ENCODE measurements at places on chromosomes 1 and 21.

DNA sequence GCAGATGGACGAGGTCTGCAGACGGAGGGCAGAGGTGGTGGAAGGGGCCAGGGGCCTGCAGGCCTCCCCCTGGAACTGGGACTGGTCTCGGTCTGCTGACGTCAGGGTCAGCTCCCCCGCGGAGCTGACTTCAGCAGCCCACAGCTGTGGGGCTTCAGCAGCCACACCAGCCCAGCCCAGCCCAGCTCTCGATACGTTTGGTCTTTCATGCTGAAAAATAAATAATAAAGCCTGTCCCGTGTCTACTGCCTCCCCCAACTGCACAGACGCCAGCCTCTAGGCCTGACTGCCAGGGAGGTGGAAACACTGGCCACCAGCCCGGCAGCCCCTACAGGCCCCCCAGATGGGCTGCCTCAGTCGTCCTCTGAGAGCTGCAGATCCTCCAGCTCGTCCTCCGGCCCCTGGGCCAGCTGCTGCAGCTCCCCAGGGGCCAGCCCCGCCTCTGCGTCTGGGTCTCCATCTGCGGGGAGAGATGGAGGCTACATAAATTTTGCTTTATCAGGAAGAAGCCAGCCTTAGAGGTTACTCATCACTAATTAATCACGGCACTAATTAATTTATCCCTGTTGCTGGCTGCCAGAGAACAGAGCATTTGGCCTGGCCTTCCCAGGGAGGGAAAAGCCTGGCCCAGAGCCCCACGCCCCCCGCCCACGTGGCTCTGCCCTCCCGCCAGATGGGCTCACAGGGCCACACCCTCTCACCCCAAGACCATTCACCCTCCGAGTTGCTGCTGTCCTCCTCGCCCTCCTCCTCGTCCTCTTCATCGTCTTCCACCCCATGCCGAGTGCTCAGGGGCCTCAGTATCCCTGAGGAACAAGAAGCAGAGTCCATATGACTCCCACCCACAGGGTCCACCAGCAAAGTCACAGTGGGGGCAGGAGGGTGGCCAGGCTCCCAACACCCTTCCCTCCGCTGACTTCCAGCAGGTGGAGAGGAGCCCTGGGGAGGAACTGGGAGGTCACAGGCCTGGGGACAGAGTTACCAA is 14.4 kb downstream of the NOC2L start:
- DNase-seq = no peak

DNA sequence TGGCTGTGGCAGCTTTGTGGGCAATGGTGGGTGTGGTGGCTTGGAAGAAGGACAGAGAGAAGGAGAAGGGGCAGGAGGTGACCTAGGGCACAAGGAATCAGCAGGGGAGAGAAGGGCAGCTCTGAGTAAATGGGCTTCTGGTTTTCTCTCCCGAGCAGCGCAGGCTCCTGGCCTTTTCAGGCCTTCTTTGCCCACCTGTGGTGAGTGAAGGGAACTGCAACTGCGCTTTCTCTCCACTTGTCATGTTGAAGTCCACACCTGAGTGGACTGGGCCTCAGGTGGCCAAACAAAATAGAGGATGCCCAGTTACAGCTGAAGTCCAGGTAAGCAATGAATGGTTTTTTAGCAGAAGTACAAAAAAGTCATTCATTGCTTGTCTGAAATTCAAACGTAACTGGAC is 29.4 kb upstream of the KCNA10 start:
- DNase-seq = no peak

DNA sequence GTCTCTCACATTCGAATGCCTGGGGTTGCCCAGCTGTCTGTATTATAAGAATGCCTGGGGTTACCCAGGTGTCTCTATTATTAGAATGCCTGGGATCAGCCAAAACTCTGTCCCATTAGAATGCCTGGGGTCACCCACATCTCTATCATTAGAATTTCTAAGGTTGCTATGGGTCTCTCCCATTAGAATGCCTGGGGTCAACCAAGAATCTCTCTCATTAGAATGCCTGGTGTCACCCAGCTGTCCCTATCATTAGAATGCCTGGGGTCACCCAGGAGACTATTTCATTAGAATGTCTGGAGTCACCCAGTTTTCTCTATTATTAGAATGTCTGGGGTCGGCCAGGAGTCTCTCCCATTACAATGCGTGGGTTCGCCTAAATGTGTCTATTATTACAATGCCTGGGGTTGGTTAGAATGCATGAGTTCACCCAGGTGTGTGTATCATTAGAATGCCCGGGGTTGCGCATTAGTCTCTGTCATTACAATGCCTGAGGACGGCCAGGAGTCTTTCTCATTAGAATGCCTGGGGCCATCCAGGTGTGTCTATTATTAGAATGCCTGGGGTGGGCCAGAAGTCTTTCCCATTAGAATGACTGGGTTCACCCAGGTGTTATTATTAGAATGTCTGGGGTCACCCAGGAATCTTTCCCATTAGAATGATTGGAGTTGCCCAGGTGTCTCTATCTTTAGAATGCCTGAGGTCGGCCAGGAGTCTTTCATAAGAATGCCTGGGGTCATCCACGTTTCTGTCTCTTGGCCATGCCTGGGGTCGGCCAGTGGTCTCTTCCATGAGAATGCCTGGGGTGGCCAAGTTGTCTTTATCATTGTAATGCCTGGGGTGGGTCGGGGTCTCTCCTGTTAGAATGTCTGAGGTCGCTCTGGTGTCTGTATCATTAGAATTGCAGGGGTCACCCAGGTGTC is 59.6 kb downstream of the RNF187 start:
- DNase-seq = no peak

GRCh38 chr1:209884665-209885117 is 53.3 kb upstream of the SYT14 start:
- peak; percentile 48 for DNase-seq

GRCh38 chr1:24414775-24415333 is 748 bp upstream of the NIPAL3 start:
- DNase-seq = no peak

DNA sequence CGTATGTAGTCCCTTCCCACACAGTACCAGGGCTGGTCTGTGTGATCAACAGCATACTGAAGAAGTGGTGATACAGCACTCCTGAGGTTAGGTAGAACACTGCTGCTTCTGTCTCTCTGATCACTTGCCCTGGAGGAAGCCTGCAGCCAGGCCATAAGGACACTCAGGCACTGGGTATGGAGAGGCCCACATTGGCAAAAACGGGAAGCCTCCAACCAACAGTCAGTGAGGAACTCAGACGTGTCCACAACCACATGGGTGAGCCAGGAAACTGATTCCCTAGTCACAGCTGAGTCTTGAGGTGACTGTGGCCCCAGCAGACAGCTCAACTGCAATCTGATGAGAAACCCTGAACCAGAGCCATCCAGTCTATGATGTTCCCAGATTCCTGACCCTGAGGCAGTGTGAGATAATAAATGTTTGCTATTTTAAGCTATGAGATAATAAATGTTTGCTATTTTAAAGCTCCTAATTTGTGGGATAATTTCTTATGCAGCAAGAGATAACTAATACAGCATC is 62.5 kb downstream of the COQ8A start:
- no peak for DNase-seq

DNA sequence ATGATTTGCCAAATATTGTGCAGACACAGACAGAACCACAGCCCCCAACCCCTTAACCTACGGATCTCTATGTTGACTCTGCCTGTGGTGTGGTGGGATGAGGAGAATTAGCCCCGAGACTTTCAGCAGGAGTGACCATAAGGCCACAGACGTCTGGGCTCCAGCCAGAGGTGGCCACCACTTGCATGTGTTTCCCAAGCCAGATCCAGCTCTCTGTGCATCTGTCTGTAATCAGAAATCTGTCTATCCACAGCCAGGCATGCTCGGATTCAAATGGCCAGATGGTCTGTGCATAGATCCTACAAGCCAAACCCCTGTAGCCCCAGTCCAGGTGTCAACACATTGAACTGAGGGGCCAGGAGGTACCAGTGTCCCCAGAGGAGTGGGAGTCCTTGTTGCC is 140.6 kb downstream of the SYF2 start:
- no peak for DNase-seq

GRCh38 chr21:42993051-42993712 is 18.8 kb downstream of the PKNOX1 start:
- DNase-seq = no peak

DNA sequence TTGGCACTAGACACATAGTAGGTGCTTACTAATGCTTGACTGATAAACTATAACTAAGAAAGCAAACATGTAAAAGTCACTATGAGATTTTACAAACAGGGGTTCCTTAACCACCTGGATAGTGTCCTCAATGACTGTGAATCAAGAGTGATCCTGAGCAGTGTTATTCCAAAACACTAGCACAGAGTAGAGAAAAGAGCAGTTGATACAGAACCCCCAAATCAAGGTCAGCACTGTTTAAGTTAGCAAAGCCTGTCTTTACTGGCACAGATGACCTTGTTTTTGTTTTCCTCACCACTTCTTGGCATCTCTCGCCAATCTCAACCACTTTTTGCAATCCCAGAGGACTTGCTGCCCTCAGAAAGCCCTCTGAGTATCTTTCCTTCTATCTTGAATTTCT is 50.7 kb downstream of the BCL9 start:
- no peak for DNase-seq

GRCh38 chr1:25710583-25711347 is 89.2 kb upstream of the SELENON start:
- DNase-seq = no peak

DNA sequence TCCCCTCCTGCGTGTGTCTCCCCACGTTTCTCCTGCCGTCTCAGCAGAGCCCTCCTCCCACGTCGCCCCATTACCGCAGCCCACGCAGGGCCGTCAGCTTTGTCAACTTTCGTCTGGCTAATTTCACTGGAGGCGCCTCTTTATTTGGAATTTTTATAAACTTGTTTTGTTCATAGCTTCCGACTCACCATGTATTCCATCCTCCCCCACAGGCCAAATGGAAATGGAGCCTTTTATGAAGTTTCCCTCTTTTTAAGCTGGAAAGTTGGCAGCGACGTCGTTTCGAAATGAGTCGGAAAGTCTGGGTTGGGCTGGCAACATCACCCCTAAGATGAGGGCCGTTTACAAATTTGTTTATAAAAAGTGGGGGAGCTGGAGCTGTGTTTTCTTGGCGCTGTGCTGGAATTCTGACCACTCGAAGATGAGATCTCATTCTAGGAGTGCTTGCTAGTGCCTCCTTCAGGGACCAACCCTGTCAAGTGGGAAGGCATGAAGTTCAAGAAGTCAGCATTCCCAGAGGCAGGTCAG is 23.7 kb upstream of the SLC45A1 start:
- no peak for DNase-seq

DNA sequence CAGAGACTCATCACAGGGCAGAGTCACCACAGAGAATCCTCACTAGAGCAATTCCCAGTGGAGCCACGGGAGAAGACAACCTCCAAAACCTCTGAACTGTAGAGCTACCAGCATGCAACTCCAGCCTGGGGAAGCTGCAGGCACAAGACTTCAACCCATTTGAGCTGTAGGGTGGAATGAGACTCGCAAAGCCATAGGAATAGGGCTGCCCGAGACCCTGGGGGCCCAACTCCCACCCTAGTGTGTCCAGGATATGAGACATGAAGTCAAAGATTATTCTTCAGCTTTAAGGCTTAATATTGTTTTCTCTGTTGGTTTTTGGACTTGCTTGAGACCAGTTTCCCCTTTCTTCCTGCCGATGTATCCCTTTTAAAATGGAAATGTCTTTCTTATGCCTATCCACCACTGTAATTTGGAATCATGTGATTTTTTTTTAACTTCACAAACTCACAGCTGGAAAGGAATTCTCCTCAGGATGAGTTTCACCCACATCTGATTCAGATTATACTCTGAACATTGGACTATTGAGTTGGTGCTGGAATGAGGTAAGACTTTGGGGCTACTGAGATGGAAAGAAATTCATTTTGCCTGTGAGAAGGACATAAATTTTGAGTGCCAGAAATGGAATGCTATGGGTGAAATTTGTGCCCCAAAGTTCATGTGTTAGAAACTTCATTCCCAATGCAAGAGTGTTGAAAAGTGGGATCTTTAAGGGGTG is 59.6 kb upstream of the ST6GALNAC5 start:
- no peak for DNase-seq

DNA sequence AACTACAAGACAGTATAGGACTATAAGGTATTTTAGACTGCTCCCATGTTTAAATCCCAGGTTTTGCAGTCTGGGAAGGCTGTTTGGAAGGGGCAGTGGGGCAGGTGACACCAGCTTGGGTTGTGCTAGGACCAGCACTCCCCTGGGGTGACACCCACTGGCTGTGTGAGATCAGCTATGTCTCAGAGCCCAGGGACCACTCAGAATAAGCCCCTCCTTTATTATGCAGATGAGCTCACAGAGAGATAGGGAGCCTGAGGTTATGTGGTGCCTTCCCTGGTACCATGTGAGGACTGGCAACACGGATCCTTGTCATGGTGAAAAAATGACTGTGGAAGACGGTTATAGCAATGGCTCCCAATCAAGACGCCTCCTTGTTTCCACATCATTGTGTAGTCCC is 71.0 kb downstream of the NENF start:
- DNase-seq = no peak

DNA sequence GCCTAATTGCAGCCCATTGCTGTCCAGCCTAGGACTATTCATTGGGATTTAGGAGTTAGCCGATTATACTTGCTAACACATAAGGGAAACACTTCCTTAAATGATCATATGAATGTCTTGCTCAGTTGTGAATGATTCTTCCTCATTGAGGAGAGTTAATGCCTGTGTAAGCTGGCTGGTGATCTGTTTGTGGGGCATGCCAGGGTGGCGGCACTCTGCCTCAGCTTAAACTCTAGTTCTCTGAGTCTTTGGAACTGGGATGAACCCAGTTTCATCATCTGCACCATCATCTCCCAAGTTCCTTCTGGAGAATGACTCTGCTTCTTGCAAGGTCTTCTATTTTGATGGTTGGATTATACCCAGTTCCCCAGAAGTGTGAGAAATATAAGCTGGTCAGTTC is 23.9 kb upstream of the SLAMF6 start:
- DNase-seq = no peak

- DNase-seq = no peak
Measured at GRCh38 chr1:227942716-227943261, 4.9 kb downstream of the WNT9A start.

GRCh38 chr1:193069748-193070385 is 10.5 kb downstream of the RO60 start:
- no peak for DNase-seq

- no peak for DNase-seq
Measured at GRCh38 chr1:147837964-147838292, 64.7 kb upstream of the GJA8 start.

DNA sequence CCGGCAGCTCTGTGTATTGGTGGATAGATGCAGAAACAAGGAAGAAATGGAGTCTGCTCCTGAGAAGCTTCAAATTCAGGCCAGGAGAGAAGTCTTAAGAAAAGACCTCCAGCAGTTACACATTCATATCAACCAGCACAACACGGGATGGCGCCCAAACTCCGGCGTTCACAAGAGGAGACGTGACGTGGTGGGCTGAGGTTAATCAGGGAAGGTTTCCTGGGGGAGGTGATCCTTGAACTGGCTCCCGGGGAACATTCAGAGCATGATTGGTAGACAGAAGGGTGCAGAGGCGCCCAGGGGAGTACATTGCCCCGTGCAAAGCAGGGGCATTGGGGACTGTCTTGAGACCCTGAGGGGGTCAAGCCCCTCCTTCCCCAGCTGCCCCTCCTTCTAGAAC is 27.7 kb upstream of the SPSB1 start:
- no peak for DNase-seq

DNA sequence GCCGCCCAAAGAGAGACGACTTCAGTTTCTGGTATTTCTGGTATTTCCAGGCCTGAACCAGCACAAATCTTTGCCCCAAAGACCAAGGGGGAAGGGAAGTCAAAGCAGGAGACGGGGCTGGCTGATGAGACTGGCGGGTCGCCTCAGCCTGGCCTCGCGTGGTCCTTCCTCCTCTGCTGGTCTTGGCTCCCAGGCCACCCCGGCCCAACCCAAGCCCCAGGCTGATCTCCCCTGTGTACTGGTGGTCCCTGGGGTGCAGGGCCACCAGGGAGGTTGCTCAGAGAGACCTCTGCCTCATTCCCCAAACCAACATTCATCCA is 19.9 kb downstream of the WNT4 start:
- no peak for DNase-seq
